Stimulated activated CD4-positive, alpha-beta T cell treated with anti-CD3 and anti-CD28 coated beads, TNF-alpha, amount 100 ng/mL, for 4 hours (primary cell): ENCODE measurements at places on chromosomes 2 and 18.

- no peak for DNase-seq
These were observed 32.2 kb downstream of the MAIP1 start for GRCh38 chr2:199987586-199987985.

DNA sequence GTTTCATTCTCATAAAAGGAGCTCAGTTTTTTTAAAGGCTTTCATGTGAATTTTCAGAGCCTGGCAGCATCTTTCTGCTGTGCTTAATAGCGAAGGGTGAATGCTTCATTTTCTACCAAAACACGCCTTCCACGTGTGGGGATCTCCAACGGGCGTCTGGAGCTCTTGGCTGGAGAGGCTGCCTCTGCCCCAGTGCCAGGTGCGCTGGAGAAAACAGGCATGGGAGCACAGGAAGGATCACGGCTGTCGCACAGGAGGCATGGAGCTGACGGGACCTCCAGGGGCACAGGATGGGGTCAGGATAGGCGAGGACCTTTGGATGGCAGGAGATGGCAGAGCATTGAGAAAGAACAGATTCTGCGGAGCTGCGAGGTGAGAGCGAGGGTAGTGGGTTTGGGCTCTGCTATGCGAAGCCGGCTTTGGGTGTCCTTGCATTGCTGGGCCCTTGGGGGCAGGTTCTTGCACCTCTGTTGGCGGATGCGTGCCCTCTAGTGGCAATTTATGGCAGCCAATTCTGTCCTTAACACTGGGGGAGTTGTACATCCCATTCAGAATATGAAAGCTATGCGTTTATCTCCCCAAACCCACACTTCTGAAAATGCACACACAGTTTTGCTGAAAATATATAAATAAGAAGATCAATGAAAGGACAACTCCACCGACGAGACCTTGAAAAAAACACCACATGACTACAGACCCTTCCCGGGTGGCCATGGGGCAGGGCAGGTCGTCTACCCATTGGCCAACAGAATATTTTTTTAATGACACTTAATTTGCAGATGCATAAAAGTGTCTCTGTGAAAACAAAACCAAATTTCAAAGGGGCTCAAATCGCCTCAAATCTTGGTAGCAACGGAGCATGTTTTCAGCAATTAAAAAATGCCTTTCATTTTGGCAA lies 90.4 kb upstream of the SLC35G4 start:
- no peak for DNase-seq

DNA sequence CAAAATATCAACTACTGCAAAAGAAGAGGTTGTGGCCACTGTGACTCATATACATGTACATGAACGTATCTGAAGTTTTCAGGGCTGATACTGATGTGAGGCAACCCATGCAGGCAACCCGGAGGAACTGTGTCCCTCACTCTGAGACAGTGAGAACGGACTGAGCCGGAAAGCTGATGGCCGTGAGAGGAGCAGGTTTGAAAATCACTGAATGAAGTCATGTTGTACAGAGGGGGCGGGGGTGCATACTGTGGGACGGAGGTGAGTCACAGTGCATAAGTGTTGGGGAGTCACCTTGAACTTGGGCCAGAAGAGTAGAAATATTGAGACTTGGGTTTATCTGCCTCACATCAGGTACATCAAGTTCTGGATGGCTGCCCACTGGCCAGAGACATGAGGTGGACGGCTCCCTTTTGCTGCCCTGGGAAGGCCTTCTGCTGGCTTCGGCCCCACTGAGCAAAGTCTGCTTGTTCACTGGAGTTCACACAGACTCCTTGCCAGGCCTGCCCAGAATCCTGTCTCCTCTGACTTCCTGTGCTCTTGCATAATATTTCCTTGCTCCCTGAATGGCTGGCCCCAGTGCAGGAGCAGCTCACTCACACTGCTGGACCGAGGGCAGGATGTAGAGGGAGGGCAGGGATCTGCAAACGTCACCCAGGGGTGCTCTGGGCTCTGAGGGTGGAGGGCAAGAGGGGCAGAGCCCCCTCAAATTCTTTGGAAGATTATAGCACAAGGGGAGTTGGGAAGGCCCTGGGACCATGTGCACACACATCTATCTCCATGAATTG lies 18.1 kb downstream of the EPAS1 start:
- no peak for DNase-seq

DNA sequence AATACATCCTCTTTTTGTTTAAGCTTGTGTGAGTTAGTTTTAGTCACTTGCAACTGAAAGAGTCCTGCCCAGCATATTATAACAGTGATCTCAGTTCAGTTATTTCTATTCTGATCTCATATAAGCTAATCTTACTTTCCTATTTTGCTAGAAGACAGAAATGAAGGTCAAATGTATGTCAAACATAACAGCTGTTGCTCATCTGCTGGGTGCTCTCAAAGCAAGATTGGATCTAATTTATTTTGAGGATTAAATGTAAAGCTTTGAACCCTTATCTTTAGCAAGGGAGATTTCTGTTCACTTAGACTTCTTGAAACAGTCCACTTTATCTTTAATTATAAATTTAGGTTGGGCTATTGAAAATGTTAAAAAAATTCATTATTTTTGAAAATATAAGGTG lies 31.2 kb downstream of the CRYGD start:
- DNase-seq, result no peak

- no peak for DNase-seq
These were observed 61.8 kb upstream of the CHRNA1 start for GRCh38 chr2:174826051-174826450.

GRCh38 chr2:25246558-25247290 lies 78.3 kb upstream of the POMC start:
- no peak for DNase-seq
